ENCODE measurements at places on chromosomes 12 and 14.
A peak's percentile ranks its signal among the peaks of the same experiment; 100 is the strongest.

- DNase-seq: no peak
Observed at GRCh38 chr12:58026426-58026825, 85.1 kb downstream of the ATP23 start.

GRCh38 chr12:89389755-89390661 is 37.7 kb upstream of the DUSP6 start:
- DNase-seq: no peak

DNA sequence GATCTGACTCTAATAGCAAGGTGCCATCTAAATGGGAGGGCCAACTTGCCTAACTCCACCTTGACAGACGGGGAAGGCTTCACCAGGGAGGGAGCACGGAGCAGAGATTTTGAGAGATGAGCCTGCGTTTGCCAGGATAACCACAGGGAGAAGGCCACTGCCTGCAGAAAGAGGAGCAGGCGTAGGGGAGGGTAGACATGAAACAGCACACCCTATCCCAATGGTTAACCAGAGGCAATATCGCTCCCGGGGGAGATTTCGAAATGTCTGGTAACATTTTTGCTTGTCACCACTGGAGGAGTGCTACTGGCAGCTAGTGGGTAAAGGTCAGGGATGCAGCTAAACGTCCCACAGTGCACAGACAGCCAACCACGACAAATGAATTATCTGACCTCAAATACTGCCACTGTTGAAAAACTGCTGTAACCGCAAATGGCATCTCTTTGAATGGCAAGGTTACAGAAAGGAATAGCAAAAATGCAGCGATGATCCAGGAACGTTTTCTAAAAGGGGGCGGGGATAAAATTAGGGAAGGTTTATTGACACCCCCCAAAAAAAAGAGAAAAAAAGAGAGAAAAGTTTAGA is 126.0 kb upstream of the ATF7IP start:
- peak; percentile 48 for DNase-seq

GRCh38 chr14:61586544-61587055 is 108.7 kb upstream of the HIF1A start:
- no peak for DNase-seq

DNA sequence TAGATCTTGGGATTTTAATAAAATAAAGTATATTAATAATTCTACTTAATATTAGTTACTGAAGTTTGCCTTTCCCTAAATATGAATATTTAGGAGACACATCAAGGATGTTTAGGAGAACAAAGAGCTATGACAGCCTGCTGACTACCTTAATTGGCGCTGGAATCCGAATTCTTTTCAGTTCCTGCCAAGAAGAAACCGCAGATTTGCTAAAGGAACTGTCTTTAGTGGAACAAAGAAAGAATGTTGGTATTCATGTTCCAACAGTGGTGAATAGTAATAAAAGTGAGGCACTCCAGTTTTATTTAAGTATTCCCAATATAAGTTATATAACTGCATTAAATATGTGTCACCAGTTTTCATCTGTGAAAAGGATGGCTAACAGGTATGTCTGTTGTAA is 54.5 kb downstream of the MIS18BP1 start:
- no peak for DNase-seq

DNA sequence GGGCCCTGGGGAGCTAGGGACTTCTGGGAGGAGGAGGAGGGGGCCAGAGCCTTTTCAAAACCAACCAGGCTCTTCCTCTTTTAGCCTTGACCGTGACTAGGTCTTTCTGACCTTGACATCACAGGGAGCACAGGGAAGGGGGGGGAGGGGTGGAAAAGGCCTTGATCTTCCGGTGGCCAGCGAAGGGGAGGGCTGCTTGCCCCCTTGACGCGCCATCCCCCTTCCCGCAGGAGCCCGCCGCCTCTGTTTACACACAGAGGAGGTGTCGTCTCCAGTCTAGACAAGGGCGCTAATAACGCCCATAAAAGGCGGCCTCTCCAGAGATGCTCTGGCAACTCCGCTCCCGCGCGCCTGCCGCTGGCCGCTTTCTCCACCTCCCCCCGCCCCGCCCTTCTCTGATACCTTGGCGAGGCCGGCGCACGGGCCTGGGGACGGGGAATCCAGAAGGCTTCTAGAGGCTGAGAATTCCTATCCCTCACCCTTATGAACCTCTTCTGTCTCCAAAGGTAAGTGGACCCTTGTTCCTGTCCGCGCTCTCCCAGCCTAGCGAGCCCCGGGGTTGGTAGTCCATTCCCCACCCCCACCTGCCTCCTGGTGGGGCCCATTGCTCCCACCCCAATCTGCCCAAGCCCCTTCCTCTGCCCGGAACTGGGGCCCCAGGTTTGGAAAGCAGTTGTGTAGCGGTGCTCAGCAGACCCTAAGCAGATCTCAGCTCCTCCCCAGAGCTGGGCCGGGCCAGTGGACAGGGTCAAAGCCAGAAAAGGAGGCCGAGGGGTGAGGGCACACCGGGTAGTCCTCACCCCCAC is 4.9 kb upstream of the HOXC12 start:
- no peak for DNase-seq

DNA sequence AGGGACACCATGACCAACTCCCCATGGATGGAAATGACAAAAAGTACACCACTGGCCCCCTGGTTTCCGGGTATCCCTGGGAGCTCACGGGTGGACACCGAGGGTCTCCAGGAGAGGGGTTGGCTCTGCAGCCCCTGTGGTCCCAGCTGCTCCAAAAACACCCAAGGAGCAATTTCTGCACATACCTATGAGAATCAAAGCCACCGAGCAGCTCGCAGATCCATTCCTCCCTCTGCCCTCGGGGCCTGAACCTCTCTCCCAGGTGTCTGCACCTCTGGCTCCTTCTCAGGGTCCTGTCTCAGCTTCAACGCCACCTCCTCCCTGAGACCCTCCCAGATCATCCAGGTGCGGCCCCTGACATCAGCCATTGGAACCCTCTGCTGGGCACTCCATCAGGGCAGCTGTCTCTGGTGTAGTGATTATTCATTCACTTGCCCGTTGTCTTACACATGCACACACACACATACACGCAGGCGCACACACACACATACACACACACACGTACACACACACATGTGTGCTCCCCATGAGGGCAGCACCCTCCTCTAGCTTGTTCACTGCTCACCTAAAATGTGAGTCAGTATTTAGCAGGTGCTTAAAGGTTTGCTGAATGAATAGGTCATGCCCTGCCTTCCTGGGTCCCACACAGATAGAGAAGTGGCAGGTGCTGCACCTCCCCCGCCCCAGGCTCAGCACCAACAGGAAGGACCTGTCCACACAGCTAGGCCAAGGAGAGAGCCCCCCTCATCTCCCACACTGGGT is 5.9 kb downstream of the RIMBP2 start:
- no peak for DNase-seq

- no peak for DNase-seq
Observed at GRCh38 chr14:51335531-51335930, 95.5 kb downstream of the TMX1 start.

DNA sequence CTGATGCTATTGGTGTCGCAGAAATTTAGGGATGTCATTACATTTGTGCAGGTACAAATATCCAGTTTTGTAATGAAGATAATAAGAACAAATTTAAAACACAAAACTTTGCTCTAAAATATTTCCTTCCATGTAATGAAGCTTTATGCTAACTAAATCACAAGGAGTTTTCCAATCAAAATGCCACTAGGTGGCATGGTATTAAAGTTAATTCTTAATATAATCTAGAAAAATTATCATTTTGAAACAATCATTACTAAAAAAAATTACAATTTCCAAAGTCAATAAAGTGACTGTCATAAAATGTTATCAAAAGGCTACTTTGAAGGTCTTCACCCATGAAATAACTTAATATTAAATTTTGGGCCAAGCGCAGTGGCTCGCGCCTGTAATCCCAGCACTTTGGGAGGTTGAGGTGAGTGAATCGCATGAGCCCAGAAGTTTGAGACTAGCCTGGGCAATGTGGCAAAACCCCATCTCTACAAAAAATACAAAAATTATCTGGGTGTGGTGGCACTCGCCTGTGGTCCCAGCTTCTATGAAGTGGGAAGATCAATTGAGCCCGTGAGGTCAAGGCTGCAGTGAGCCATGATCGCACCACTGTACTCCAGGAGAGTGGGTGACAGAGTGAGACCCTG is 77.4 kb downstream of the KIF21A start:
- DNase-seq: no peak

DNA sequence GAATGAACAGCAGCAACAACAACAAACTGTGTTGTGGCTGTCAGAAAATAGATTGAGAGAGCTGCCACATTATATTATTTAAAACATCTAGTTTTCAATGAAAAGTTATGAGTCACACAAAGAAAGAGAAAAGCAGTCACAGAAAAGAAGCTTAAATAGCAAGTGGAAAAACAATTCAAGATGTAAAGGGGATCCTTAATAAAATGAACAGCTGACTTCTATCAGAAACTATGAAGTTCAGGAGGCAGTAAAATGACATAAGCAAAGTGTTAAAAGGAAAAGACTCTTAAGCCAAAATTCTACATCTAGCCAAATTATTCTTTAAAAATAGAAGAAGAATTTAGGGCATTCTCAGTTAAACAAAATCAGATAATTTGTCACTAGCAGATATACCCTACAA is 5.6 kb downstream of the CLEC14A start:
- DNase-seq: no peak

DNA sequence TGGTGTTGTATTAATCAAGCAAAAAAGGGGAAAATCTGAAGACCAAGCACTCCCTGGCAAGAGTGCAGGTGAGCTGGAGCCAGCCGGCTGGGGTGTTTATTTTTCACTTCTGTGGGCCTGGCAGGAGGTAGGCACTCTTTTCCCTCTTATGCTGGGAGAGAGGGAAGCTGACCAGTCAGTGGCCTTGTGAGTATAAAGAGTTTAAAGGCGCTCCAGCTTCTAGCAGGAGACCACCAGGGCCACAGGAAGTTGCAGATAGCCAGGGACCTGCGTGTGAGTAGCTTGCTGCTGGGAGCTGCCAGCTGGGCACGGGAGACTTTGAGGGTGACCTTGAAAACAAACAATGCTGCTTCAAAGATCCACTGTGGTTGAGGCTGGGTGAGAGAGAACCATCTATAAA is 217.4 kb upstream of the PWP1 start:
- DNase-seq: no peak

DNA sequence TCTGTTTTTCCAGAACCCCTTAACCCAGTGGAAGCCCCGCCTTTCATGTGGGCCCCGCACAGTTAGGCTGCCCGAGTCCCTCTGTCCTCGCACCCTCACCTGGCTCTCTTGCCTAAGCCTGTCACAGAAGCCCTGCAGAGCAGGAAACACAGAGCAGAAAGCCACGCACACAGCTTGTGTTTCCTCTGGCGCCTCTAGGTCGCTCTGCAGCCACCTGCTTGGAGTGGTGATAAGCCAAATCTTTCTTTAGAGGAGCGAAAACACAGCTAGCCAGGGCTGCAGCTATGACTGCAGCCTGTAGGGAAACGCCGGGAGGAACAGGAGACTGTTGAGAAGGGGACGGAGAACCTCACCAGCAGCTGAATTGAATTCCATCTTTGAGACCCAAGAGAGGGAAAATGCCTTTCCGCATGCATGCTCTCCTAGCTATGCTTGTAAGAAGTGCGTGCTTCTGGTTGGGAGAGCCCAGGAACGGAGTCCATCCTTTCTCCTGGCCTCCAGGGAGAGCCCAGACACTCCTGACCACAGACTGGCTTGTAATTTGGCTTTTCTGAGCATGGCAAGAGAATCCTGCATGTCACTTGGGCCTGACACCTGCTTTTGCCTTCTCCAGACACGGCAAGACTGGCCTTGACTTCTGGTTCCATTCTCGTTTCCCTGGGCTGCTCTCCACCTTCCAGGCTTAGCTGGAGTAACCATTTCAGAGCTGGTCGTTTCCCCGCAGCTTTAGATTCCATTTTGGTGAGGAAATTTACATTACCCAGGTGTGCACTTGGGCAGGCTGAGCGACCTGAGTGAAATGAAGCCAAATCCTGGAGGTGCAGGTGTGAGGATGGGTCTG is 301.6 kb downstream of the CACNA1C start:
- peak; percentile 77 for DNase-seq
